Inflammatory macrophage treated with lipopolysaccharide for 4 hours (primary cell): ENCODE measurements at places on chromosomes 5 and 9.
A peak's percentile ranks its signal among the peaks of the same experiment; 100 is the strongest.

GRCh38 chr9:99158629-99159028, 53.7 kb downstream of the TGFBR1 start:
- DNase-seq, result no peak

- peak; percentile 8 for DNase-seq
These were observed 20.4 kb upstream of the ARSI start for GRCh38 chr5:150323092-150323491.

- DNase-seq, result no peak
These were observed 48.9 kb upstream of the CPEB4 start for GRCh38 chr5:173839117-173839713.

GRCh38 chr9:107471552-107471951, 18.0 kb downstream of the KLF4 start:
- DNase-seq, result no peak

DNA sequence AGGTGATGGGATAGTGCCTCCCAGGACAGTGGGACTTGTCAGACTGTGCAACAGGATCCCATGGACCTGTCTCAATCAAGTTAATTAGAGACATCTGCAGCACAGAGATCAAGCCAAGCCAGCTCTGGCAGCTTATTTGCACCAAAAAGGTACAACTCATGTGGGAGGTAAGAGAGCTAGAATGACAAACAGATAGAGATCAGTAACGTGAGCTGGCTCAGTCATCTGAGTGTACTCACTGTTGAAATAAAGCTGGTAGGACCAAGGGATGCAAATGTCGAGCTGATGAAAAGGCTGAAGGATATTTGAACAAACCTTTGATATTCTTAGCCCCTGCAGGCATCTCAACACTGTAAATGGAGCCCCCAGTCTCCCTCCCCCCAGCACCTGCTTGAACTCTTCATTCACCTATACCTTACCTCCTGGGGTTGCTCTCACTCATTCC, 198.1 kb downstream of the EFNA5 start:
- DNase-seq, result no peak

DNA sequence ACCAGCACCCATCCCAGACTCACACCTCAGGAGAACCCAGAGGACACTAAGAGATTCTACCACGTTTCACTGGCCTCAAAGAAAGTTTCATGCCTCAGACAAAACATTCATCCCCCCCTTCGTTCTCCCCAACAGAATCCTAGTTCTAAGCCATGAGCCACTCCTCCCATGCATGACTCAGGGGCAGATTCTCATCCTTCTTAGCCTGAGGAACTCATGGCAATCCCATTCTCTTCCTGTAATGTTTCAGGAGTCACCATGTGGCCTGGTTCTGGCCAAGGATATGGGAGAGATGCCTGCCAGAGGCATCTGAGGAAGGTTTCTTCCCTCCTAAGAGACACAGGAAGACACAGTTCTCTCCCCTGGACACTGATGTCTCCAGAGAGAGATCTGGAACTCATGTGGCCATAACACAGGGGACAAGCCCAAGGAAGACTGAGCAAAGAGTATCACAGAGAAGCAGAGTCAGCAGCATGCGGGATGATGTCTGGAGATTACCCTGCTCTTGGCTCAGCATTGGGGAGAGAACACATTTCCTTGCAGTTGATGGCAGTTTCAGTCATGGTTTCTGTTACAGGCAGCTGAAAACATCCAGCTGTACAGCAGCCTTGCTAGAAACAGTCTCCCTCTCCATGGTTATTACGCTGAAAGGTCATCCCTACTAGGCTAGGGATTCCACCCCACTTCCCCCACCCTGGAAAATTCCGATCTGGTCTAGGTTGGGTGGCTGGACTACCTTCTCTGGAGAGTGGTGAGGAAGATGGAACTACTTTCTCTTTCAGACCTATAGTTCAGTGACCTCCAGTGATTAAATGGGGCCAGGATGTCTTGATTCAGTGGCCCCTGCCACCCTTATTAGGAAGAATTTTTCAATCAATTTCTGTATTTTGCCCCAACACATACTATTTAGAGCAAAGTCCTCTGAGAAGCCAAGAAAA, 115.4 kb downstream of the ZNF608 start:
- no peak for DNase-seq

DNA sequence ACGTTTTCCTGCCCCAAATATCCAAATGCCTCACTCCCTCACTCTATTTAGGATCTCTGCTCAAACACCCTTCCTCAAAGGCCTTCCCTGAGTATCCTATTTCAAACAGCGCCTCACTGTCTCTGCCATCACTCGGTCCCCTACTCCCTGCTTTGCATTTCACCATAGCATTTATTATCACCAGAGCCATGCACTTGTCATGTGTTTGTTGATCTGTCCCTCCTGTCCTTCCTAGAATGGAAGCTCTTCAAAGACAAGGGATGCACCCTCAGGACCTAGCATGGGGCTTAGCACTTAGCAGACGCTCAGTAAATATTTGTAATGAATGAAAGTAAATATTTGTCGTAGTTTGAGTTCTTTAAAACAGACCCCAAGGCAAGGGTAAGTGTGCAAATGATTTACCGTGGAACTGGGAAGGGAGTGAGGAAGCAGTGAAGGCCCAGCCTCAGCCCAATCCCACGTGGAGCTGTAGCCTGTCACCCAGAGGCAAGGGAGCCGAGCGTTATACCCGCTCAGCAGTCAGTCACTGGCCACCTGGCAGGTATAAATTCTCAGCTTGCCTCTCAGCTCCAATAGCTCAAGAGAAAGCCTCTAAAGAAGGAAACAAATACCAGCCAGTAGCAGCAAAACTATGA, 97.7 kb upstream of the KIF2A start:
- no peak for DNase-seq

DNA sequence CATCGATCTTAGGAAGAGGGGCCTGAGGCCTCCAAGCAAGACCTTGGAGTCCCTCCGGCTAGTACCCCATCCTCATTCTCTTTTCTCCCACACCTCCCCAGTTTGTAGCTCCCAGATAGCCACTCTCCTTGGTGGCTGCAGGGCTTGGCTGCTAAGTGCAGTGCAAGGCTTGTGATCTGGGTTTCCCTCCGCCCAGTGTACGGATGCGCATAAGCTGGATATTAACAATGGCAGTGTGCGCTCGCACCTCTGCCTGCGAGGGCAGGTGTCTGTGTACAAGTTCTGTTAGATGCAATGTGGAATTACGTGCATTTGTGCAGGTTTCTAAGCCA, 71.0 kb upstream of the TBCA start:
- no peak for DNase-seq

DNA sequence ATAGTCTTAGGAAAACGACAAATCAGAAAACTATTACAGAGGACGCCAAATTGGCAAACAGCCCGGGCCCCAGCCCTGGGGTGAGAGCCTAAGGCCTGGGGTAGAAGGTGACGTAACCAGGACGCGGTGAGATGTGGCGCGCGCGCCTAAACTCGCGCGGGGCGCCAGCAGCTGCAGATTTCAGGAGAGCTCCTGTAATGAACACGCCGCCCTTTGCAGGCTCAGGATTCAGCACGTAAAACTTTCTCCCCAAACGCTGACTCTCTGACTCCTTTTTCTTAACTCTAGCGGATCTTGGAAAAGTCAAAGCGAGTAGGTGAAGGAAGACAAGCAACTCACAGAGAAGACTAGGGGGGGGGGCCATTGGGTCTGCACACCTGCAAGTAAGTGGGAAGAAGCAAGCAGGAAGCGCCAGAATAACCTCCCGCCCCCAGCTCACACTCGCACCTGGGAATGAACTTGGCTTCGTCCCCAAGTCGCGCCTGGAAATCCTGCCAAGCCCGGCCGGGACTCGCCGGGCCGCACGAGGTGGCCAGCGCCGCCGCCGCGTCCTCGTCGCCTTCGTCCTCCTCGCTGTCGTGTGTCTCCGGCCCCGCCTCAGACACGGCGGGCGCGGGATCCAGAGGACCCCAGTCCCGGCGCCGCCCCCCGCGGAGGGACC, 822 bp downstream of the RASEF start:
- no peak for DNase-seq

GRCh38 chr5:110727025-110727314, 499 bp upstream of the TMEM232 start:
- peak; percentile 19 for DNase-seq

- DNase-seq, result peak; percentile 92
These were observed 69.8 kb upstream of the TNFSF8 start for GRCh38 chr9:115000217-115000639.

DNA sequence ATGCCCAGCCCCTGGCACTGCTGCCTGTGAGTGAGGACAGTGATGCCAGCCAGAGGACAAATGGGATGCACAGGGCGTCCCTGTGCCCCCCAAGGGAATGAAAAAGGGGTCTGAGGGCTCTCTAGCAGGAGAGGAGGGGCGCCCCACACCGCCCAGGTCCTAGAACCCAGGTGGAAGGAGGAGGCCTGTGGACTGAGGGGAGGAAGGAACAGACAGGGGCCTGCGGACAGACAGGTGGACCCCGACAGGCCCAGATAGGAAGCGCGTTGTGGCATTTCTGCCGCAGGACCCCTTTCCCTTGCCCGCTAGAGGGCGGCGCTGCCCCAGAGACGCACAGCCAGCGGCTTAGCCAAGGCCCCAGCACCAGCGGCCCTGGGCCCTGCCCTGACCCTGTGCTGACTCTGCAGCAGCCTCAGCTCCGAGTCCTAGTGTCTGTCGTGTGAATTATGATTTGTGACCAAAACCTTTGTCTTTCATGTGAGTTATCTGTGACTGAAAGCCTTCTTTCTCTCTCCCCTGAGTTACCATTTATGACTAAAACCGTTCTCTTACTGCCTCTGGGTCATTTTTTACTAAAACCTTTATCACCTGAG, 30.7 kb downstream of the TRIP13 start:
- peak; percentile 65 for DNase-seq

DNA sequence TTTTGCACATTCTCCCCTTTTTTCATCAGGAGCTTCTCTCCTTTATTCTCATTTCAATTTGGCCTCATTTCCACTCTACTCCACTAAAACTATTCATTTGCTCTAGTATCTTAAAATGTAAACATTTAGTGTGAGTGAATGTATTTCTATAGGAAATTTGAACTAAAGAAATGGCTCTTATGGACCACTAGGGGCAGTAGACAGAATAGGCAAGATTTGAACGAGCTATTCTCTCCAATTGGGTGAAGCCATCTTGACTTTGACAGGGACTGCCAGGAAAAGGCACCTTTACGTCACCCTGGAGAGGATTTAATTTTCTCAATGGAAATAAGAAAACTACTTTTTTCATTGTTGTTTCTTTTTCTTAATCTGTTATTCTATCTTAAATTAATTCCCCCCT, 666.3 kb downstream of the DNAH5 start:
- no peak for DNase-seq

GRCh38 chr5:145407300-145408047, 427.7 kb downstream of the PRELID2 start:
- DNase-seq, result no peak

DNA sequence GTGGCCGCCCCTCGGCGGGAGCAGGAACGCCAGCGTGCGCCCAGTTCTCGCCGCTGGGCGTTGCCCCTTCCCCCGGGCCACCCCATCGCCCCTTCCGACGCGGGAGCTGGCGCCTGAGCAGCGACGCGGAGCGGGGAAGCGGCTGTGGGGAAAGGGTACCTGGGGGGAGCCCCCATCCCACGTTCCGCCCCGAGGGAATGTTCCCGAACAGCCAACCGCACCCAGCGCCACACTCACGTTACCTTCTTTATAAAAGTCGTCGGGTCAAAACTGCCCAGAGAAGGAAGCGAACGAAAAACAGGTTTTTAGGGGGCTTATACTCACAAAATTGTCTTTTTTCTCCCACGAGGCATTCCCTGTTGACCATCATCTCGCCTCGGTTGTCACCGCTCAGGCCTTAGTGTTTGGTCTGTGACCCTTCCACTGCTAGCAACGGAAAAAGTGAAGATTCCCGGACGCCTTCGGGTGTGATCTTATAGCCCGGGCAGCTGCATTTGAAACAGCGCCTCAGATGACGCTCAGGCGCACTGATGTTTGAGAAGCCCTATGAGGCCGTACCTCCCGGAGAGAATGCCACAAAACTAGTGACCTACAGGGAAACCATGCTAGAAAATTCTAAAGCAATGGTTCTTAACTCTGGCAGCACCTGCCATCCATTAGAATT, 475 bp upstream of the GOLM1 start:
- DNase-seq, result peak; percentile 60

- DNase-seq, result no peak
These were observed 261.0 kb upstream of the KIF2A start for GRCh38 chr5:62044989-62045388.

GRCh38 chr9:4137234-4137633, 162.6 kb downstream of the GLIS3 start:
- no peak for DNase-seq

DNA sequence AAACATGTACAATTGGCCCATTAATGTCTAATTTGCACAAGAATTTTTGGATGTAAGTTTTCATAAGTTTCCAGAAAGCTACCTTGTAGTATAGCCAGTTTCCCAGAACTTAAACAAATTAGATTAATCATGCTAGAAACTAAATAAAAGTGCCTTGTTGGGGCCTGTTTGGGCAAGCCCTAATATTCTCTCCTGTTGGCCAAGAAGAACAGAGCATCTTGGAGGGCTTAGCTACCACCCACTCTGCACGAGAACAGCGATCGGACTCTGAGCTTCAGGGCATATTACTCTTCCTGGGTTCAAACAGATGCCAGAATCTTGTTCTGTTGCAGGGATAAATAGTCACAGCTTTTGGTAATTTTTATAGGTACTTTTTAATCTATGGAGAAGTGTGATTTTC, 88.2 kb downstream of the GAS1 start:
- no peak for DNase-seq

DNA sequence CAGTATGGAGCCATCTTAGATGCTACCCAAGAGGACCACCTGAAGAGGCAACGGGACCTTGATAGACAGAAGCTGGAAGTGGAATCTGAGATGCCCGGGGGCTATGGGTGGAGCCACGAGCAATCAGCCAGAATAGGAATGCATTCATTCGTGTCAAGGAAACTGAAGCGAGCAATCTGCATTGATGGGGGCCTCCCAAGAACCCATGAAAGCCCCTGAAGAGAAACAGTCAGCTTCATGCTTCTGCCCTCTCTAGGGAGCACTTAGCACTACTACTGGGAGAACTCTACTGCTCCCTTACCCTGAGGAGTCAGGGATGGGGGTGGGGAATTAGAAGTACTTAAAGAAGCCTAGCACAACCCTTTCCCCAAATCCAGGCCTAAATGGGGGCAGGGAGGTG, 51.9 kb upstream of the TCERG1 start:
- DNase-seq, result no peak

DNA sequence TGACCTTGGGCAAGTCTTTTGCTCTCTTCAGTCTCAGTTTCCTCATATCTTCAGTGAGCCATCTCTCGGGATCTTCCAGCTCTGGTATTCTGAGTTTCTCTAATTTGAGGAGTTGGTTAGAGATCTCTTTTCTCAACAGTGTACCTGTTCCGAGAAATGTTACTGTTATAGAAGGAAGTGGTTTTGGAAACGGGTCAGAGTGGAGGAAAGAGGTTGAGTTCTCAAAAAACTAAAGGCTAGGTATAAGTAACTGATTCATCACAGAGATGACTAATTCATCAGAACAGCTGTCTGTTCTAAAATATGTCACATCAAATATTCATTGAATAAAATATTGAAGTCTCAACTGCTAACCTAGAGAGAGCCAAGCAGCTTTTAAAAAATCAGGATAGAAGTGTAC, 106.6 kb downstream of the PALM2AKAP2 start:
- no peak for DNase-seq

DNA sequence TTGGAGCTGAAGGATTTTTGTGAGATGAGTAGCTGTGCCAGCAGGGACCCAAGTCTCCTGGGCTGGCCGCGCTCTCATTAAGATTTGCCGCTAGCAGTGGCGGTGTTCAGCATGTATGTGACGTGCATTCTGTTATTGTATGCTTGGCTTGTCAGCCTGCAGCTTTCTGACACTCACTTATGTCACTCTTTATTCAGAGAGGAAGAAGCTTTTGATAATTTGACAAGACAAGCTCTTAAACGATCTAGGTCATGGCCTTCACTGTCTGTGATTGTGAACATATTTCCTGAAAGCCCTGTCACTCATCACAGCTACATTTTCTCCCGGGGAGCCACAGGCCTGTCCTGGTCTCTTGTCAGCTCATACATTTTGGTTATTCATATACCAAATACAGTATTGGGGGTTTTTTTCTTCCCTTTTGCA, 98.2 kb upstream of the GRHPR start:
- DNase-seq, result no peak
